ENCODE measurements at places on chromosomes 5 and 9. TPM values are rescaled to one million over a fixed set of nuclear protein-coding genes. Genes with fewer than 3 reads are reported as not detected.
A peak's percentile ranks its signal among the peaks of the same experiment; 100 is the strongest.

The CCNI2 gene
- 0.19 TPM for polyA plus RNA-seq

The ZNF474 gene
- polyA plus RNA-seq = not detected

The GLRA1 gene
- not detected for polyA plus RNA-seq

The KCTD16 gene
- polyA plus RNA-seq = 0.02 TPM

The HTR4 gene
- not detected for polyA plus RNA-seq

The OR1J2 gene
- not detected for polyA plus RNA-seq

GRCh38 chr5:116453988-116454411 lies 120.6 kb downstream of the SEMA6A start:
- no peak for DNase-seq

DNA sequence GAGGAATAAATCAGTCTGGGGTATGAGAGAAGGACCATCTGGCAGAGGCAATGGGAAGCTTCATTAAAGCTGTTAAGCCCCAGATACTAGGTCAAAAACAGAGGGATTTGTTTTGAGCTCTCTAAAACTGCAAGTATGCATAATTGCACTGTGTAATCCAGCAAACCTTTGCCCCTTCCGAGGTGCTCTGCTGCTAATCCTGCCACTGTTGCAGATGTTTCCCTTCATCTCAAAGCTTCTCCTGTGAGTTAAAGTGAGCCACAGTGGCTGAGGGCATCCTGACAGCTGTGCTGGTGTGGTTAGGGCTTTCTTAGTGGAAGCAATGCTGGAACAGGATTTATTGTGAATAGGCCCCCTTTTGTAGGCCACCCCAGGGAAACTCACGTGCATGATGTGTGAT lies 160.3 kb upstream of the TRPC7 start:
- no peak for DNase-seq

GRCh38 chr5:90967851-90968250 lies 409.3 kb downstream of the ADGRV1 start:
- DNase-seq = no peak

DNA sequence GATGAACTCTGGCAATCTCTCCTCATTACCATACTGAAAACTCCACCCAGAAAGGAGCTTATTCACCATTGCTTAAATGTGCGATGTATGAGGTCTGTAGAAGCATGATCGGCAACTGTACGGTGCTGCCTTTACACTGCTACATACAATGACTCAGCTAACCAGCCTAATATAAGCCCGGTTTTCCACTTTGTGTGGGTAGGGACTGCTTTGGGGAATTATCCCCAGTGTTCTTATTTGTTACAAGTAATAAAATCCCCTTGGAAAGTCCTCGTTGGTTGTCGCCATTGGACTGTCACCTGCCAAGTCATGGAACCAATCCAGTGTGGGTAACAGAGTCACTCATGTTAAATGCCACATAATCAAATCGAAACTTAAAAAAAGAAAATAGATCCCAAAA lies 23.5 kb upstream of the TENT2 start:
- DNase-seq = no peak

GRCh38 chr9:4756420-4756819 lies 15.4 kb upstream of the AK3 start:
- no peak for DNase-seq

GRCh38 chr9:4689687-4690104 lies 10.3 kb downstream of the CDC37L1 start:
- DNase-seq = peak; percentile 73

DNA sequence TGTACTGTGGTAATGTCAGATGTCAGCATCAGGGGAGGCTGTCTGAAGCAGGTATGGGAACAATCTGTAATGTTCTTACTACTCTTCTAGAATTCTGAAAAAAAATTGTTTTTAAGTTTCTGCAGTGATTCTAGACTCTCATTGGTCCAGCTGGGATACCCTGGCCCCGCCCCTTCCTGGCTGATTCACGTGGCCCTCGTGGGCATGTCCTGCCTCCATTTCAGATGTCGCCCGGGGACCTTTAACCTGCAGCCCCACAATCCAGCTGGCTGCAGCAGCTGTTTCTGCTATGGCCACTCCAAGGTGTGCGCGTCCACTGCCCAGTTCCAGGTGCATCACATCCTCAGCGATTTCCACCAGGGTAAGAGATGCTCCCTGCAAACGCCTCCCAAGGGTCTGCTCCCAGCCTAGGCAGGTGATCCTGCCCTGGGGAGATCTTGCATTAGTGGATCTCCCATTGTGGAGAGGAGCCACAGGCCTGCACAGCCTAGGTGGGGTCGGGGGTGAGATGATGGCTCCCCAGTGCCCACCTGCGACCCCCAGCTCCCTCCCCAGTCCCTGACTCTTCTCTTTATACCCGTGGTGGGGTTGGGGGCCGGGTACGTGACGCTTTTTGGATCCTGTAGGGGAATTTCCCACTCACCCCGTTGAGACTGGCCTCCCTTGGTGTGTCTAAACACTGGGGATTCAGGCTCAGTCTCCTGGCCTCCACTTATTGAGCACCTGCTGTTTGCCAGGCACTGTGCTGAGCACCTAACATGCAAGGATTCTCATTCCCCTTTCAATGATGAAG lies 36.5 kb downstream of the LAMC3 start:
- no peak for DNase-seq

GRCh38 chr5:1105350-1106265 lies 6.3 kb downstream of the SLC12A7 start:
- no peak for DNase-seq

DNA sequence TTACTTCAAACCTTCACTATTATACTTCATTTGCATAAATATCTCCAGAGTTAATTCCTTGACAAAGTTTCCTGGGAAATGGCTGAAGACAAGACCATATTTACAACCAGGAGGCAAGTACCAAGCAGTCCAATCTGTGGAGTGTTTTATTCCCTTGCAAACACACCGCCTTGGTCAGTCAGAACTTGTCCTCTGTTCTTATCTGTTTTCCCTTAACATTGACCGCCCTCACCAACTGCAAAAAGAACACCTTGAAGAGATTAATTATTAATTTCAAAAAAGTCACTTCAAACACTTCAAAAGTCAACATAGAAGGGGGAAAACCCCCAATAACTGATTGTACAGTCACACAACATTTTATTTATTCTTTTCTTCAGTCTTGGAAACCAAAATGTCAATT lies 269.0 kb upstream of the RGMB start:
- no peak for DNase-seq

DNA sequence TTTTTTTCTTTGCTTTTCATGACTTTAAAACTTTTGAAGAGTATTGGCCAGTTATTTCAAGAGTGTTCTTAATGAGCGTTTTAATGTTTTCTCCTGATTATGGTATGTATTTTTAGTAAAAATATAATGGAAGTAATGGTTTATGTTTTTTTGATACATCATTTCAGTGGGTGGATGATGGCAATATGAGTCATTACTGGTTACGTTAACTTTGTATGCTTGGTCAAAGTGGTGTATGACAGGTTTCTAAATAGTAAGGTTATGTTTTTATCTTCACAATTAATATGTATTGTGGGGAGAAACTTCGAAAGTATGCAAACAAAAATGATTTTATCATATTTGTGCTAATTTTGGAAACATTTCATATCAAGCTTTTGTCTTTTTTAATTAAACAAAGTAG lies 176.7 kb upstream of the PRDM9 start:
- DNase-seq = no peak

Data from foreskin keratinocyte (primary cell).